ENCODE measurements at places on chromosomes 11 and 22.
A peak's percentile ranks its signal among the peaks of the same experiment; 100 is the strongest.

DNA sequence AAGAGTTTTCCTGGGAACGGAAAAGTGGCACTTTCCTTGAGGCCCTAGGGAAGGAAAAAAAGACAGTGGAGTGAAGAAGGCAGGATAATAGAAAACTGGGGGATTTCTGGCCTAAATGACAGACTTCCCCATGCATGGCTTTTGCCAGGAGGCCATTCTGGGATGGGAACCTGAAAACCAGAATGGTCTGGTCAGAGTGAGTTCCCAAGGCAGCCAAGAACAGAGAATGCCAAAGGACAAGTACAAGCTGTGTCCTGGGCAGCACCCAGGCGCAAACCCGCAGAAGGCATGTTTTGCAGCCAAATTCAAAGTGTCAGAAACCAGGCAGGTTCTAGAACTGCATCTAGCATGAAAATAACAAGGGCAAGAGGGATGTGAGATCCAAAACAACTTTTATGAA lies 162.4 kb downstream of the SPON1 start:
- DNase-seq: no peak

DNA sequence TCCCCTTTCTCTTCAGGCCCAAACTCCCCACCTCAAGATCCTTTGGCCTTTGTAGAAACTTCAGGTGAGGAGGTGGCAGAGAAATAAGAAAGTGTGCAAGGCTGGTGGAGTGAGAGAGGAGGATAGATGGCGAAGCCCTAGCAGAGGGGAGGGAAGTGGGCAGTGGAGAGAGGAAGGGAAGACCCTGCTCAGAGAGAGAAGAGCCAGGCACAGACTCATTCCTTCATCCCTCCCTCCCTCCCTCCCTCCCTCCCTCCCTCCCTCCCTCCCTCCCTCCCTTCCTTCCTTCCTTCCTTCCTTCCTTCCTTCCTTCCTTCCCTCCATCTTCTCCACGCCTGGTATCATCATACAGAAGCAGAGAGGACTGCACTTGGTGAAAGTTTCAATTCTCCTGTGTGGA lies 21.0 kb downstream of the RTN4RL2 start:
- DNase-seq: no peak

DNA sequence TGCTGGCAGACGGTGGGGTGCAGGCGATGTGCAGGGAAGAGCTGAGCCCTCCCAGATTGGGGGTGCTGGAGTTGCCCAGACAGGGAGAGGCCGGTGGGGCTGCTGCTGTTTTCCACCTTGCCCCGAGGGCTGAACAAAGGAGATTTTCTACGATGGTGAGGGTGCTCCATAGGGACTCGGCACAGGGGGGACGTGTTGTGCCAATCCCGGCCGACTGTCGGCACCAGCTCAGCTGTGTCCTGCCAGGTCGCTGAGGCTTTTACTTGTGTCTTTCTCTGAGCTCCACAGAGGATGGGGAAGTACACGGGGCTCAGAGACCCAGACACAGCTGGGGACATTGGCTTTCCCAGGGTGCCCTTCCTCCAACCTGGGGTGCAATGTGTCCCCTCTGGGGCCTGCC lies 816.8 kb downstream of the BRD1 start:
- DNase-seq: no peak

GRCh38 chr11:18536209-18536608 lies 9.5 kb upstream of the TSG101 start:
- no peak for DNase-seq

DNA sequence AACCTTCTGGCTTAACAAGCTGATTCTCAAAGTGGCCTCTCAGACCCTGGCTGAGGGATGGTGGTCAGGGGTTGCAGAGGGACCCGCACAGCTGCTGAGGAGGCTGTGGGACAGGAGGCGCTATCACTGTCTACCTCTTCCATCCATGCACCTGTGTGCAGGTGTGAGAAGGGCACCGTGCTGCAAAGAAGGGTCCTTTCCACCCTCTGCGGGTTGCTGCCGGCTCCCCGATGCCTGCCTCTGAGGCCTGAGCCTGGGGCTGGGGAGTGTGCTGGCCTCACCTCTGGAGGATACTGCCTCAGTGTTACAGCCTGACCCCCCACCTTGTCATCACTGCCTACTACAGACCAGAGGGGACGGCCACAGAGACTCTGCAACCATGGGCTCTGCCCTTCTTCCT lies 66.1 kb upstream of the B3GAT1 start:
- no peak for DNase-seq

DNA sequence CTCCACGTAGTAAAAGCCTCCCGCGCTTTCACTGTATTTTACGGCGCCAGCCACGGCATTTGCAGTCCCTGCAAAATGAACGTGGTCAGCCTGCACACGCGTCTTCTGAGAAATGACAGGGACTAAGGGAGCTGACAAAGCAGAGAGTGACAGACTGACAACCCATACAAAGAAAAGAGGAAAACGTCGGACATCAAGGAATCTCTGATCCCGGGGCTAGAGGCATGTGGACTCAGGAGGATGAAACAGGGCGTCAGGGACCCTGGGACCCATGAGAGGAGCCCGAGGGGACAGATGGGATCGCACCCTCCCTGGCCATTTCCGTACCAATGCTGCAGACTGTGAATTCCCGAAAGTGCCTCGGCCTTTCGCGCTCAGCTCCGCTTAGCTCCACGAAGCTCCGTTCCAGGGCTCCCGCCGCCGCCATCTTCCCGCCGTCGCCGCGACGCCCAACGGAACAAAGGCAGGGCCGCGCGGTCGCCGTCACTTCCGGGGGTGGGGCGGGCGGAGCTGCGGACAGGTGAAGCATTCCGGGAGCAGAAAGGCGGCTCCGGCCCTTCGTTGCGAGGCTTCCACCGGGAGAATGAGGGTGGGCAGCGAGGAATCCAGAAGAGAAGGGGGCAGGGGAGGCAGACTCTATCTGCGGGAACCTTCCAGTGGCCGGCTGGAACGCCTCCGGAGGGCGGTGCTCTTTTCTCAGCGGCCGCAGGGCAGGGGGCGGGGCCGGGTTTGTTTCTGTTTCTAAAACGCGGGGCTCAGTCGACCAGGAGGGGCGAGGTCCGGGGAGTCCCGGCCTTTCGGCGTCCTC lies at the start of gene NUP160:
Gene NUP160 (minus strand): TSS at position 459 of the 808 bp plus-strand sequence. CDS start 32 bp downstream, at position 427.
- DNase-seq: peak; percentile 76

DNA sequence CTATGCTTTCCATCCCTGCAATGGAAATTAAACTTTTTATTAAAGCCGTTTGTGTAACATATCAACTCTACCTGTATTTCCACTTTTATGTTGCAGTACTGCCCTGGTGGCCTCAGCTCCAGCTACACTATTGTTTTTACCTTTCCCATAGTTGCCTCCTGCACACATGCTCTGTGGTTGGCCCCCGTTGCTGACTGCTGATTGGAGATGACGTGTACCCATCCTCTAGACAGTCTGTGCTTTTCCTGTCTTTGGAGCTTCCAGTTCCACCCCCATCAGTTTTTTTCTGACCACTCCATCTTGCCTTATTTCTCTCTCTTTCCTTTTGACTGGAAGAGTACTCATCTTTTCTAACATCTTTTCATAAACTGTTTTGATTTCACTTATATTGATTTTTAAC lies 123.8 kb downstream of the TEAD1 start:
- DNase-seq: no peak

- DNase-seq: no peak
These were observed 18.7 kb downstream of the H19 start for GRCh38 chr11:1978720-1979473.

DNA sequence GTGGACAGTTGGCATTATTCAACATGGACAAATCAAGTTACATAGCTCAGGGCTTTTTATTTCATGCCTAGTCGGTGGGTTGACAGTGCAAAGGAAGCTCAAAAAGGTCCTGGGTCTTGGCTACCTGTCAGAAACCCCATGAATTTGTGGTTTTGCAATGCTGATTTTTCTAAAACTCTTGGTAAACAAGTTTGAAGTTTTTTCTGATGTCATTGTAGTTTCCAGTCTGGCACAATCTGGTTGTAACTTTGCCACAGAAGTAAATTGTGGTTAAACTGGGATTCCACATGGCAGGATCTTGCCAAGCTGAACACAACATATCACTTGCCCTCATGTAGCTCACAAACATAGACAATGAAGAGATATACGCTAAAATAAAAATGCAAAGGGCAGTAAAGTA lies 100.8 kb downstream of the EHF start:
- no peak for DNase-seq

All from HuH-7 (cell line).